SJSA1 (cell line): ENCODE measurements at places on chromosomes 1 and 21. TPM values are rescaled to one million over a fixed set of nuclear protein-coding genes. Genes with fewer than 3 reads are reported as not detected.

GRCh38 chr1:53590531-53591515 lies 131.6 kb downstream of the DMRTB1 start:
- DNase-seq = no peak

RGS7 gene
- total RNA-seq = 0.37 TPM in 1 of 2 replicates, not detected in the other

- DNase-seq = no peak
Observed at GRCh38 chr1:174794861-174795260, 204.9 kb upstream of the CACYBP start.

GIPC2 gene
- total RNA-seq = 0.13 TPM in 1 of 2 replicates, not detected in the other

- no peak for DNase-seq
Observed at GRCh38 chr1:151197863-151198253, 494 bp upstream of the PIP5K1A start.

UTS2 gene
- not detected in 2 replicates for total RNA-seq

GRCh38 chr1:200900877-200901276 lies 6.2 kb downstream of the INAVA start:
- DNase-seq = no peak

DNA sequence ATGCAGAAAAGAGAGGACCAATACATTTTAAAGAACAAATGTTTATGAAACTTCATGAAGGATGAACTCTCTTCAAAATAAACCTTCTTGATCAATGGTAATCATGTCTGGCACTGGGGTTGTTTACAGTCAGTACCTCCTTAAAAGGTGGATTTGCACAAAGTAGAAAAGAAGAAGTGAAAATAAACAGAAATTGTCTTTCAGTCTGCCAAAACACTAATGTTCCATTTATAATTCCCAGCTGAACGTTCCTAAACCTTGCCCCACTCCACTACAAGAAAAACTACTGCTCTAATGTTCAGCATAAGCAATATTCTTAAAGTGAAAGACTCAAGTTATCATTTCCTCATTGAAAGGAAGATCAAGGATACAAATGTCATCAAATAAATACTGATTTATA lies 86.2 kb downstream of the EIF4G3 start:
- no peak for DNase-seq

KCNE2 gene
- total RNA-seq = not detected in 2 replicates

- no peak for DNase-seq
Observed at GRCh38 chr1:184945029-184945428, 29.3 kb downstream of the NIBAN1 start.

AVPR1B gene
- total RNA-seq = not detected in 2 replicates

GRCh38 chr1:89870998-89871397 lies 50.2 kb downstream of the LRRC8D start:
- DNase-seq = no peak

DNA sequence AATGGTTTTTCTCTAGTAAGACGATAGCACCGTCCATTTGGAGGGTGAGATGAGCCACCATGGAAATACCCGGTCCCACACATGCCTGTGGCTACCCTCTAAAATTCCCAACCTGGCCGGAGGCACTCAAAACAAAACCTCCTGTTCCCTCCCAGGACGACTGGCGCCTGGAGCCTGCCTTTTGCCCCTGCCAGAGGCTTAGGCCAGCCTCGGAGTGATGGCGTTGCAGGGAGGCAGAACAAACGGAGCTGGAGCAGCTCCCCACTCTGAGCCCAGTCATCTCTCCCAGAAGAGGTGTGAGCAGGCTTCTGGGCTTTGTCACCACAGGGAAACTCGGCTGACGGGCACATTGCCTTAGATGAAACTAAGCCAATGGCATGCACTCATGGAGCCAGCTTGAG lies 213.7 kb upstream of the HOOK1 start:
- DNase-seq = peak; percentile 96

AKR7A3 gene
- 0.21 and 0.53 TPM in 2 replicates for total RNA-seq

GFI1 gene
- 0.16 TPM in 1 of 2 replicates, not detected in the other for total RNA-seq

GRCh38 chr1:91714867-91715381 lies 171.0 kb downstream of the TGFBR3 start:
- no peak for DNase-seq

GRCh38 chr1:182877331-182877730 lies 38.2 kb downstream of the DHX9 start:
- no peak for DNase-seq

DDR2 gene
- total RNA-seq = 52.7 and 62.8 TPM in 2 replicates

PALMD gene
- total RNA-seq = 3.1 and 9.9 TPM in 2 replicates

- no peak for DNase-seq
Observed at GRCh38 chr1:11056504-11056903, 3.3 kb downstream of the SRM start.

GRCh38 chr1:15916916-15917315 lies 59.0 kb downstream of the ZBTB17 start:
- DNase-seq = no peak

ILDR2 gene
- 39.4 and 43.5 TPM in 2 replicates for total RNA-seq

GRCh38 chr21:42151948-42152220 lies 67.1 kb upstream of the ABCG1 start:
- no peak for DNase-seq

DNA sequence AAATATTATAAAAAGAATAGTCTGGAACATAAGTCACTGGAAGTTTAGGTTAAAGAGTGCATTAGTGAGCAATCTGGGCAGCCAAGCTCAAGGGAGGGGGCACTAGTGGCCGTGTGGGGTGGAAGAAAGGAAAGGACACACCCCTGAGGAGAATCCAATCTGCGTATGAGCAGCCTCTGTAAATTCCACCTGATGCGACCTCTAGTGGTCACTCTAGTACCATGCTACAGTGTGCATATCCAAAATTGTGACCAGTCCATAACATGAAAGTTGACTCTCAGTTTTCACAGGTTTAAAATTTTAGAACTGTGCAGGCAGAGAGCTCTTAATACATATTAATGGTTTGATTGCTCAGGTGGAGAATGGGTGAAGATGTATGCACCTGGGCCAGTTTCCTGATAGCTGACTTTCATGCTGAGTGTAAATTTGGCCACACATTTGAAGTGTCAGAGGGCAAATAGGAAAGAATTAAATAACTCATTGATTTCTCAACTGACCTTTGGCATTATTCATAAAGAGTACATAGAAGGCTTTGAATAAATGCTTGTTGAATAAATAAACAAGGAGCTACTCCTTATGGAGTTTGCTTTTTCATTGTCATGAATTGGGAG lies 105.9 kb upstream of the C21orf91 start:
- DNase-seq = peak; percentile 53

DNA sequence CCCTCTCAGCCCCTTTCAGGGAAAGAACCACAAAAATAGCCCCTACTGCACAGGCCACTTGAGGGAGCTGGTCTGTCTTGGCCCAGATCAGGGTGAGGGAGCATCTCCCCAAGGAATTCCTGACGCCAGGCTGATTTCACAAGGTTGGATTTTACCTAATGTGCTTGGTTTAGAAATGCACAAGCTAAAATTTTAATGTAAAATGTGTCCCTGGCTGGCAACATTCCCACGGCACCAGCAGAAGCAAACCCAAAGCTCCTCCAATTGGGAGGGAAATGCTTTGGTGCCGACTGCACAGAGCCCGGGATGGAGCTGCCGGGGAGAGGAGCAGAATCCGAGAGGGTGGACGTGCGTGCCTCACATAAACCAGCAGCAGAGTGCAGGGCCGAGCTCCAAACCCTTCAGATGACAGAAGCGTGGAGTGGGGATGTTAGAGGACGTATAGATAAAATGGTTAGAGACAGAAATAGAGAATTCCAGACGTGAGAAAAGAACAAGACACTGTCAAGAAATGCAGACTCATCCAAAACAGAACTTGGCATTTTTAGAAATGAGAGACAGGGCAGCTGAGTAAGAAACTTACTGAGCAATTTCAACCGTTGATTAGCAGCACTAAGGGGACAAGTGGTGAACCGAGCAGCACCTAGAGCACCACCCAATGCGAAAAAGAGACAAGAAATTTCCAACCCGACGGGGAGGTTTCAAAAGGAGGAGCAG lies 41.6 kb upstream of the TMEM52 start:
- DNase-seq = no peak

DNA sequence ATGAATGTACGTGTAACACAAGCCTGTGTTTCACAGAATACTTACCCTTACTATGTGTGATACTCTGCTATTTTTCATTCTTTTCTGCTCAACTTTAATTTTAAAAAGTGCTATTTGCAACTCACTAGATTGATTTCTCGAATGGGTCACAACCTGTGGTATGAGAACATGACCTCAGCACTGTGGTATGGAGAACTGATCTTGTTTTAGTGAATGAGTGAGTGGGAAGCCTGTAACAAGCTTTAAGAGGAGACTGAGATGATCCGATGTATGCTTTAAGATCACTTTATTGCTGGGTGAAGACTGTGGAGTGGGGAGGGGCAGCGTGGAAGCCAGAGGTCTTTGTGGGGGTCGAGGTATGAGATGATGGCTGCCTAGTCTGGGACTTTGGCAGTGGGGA lies 21.6 kb downstream of the MECR start:
- no peak for DNase-seq

- DNase-seq = no peak
Observed at GRCh38 chr1:156477526-156478249, 22.9 kb downstream of the MEF2D start.

- DNase-seq = no peak
Observed at GRCh38 chr1:16212251-16212961, at the start of gene ARHGEF19. Gene ARHGEF19 (minus strand): TSS chr1:16212652. CDS start chr1:16209054, 3,598 bp downstream.

DNA sequence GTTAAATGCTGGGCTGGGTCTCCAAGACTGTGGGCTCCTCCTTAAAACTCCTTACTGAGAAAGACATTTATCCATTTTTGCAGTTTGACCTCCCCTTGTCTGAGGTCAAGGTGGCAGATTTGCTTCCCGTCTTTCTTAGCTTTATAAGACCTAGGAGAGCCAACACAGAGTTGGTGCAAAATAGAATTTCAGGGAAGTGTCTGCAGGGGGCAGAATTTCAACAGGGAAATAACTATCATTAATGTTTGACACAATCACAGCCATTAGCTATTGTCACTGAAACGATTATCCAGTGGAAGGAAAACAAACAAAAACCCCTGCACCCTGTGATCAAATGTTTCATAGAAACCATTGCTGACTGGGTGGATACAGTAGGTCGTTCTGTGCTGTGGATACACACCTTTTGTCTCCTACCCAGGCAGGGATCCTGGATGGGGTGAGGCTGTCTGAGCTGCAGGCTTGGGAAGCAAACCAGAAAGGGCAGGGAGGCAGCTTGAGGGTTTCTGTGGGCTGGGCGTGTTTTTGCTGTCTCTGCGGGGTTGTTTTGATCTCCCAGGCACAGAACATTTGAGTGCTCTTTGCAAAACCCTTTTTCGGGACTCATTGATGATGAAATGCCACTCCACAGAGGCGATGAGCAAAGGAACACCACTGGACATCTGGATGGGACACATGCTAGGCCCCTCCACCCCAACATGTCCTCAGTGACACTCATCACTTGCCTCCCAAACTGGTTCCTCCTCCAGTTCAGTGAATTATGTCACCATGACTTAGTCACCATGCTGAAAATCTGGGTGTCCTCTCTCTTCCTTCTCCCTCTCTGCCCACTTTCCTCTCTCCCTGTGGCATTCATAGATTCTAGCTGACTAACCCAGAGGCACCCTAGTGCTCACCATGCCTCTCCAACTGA lies 94.2 kb upstream of the SERBP1 start:
- no peak for DNase-seq

HAO2 gene
- not detected in 2 replicates for total RNA-seq

DNA sequence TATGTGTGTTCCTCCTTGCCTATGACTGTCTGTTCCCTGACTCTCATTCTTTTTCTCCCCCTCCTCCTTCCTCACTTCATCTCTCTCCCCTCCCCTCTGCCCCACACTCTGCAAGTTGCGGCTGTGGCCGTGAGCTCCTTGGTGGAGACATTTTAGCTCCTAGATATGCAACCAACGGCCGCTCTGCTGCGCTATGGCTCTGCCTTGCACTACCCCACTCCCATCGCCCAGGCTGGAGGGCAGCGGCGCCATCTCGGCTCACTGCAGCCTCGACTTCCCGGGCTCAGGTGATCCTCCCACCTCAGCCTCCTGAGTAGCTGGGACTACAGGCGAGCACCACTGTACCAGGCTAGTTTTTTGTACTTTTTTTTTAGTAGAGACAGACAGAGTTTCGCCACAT lies 5.5 kb downstream of the REG4 start:
- DNase-seq = no peak
